ENCODE measurements at places on chromosomes 7 and 10.

GRCh38 chr10:117545141-117546019 lies 2.8 kb downstream of the EMX2 start:
- DNase-seq, result no peak

DNA sequence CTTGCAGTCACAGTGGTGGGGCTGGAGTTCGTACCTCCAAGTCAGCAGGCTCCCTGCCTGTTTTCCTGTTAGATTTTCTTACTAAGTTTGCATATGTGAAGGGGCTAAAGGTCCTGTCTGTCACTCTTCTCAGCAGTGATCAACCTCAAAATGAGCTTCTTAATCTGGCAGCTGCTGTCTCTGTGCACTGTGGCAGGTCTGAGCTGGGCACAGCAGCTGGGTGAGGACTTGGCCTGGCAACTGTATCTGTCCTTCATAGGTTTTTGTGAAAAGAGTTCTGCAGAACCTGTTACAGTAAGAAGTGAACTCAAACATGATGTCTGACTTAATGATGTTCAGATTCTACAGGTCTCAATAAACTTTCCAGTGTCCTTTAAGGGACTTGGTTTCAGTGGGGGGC lies 31.3 kb upstream of the GJD4 start:
- no peak for DNase-seq

- no peak for DNase-seq
Observed at GRCh38 chr7:2521952-2522591, 2.5 kb downstream of the LFNG start.

GRCh38 chr10:58587676-58588075 lies 75.0 kb downstream of the BICC1 start:
- DNase-seq, result peak; percentile 33

- DNase-seq, result no peak
Observed at GRCh38 chr10:5355594-5356301, 9.0 kb upstream of the UCN3 start.

DNA sequence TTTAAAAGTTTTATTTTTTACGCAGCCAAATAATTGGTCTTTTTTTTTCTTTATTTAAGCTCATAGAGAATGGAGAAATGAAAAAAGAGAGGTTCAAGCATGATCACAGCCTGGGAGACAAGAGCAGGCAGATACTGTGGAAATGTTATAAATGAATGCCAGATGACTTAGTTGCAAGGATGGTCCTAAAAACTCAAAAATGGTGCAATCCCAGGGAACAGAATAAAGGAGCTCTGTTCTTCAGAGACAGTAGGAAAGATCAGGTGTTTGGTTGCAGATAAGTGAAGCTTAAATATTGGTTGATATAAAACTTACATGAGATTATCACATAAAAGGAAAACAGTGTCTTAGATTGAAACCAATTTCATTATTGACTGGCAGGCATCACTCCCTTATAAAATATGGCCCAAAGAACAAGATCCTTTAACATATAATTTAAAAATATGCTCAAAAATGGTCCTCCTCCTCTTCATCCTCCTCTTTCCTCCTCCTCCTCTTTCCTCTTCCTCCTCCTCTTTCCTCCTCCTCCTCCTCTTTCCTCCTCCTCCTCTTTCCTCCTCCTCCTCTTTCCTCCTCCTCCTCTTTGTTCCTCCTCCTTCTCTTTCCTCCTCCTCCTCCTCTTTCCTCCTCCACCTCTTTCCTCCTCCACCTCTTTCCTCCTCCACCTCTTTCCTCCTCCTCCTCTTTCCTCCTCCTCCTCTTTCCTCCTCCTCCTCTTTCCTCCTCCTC lies 18.6 kb downstream of the GNAT3 start:
- DNase-seq, result no peak

DNA sequence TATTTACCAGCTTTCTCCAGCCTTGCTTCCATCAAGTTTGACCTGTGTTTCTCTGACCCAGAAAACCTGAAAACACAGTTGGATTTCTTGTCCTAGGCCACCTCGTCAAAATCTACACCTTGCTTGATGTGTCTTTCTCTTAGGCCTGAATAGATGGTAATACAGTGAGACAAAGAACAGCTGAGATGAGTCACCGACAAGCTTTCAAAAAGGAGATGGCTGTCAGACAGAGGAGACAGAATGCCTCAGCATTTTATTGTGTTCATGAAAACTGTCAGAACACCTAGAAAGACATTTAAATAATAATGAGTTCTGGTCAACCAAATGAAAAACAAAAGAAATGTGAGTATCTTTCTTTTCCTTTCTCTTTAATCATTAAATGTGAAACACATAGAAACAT lies 119.7 kb upstream of the SORCS1 start:
- DNase-seq, result no peak

- DNase-seq, result no peak
Observed at GRCh38 chr7:113787106-113787505, 131.7 kb downstream of the PPP1R3A start.

- DNase-seq, result peak; percentile 41
Observed at GRCh38 chr7:130966246-130967009, 232.4 kb upstream of the KLF14 start.

GRCh38 chr7:105675934-105676371 lies 94.7 kb upstream of the EFCAB10 start:
- DNase-seq, result no peak

DNA sequence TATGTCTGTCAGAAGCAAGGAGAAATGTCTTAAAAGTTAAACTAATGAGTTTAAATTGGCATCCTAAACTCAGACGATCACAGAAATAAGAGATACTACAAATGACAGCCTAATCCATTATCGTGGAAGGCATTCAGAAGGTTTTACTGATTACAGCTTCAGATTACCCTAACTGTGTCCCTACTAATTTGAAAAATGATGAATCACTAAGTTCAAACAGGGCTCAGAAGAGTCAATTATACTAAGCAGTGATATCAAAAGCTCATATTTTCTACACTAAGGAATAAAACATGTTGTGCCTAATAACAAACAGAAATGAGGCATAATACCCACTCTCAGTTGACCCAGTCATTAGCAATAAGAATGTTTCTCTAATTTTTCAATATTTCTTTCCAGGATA lies 152.0 kb upstream of the NRBF2 start:
- no peak for DNase-seq

DNA sequence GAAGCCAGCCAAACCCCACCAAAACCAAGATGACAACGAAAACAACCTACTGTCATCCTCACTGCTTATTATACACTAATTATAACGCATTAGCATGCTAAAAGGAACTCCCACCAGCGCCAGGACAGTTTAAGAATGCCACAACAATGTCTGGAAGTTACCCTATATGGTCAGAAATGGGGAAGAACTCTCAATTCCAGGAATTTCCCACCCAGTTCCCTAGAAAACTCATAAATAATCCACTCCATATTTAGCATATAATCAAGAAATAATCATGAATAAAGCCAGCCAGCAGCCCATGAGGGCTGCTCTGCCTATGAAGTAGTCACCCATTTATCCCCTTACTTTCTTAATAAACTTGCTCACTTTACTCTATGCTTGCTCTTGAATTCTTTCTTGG lies 20.8 kb downstream of the MICU1 start:
- DNase-seq, result no peak

DNA sequence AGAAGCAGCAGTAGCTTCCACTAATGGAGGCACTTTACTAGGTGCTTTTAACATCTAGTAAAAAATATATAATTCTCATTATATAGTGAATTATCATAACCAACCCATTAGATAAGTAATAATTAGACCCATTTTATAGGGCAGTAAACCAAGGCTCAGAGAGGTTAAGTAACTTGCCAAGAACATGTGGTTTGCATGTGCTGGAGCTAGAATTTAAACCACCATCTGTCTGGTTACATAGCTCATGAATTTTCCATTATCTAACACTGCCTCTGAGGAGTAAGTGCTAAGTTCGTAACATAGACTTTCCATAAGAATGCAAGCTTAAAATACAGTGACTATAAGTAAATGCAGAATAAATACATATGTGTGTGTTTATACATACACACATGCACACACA lies 41.9 kb downstream of the CREB3L2 start:
- DNase-seq, result no peak

DNA sequence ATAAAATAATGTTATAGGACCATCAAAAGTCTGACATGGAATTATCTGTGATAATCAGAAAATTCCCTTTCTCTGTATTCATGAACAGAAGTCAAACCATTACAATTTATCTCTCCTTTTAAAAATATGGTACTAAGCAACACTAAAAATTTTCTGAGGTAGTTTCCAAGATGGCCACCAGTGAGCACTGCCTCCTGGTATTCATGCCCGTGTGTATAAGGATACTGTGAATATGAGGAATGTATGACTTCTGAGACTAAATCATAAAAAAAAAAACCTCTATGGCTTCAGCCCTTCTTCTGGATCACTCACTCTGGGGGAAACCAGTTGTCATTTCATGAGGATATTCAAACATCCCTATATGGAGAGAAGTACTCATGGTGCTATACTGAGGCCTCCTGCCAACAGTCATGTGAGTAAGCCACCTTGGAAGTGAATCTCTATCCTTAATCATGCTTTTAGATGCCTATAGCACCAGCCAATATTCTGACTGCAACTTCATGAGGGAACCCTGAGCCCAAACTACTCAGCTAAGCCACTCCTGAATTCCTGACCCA lies 41.1 kb downstream of the SIRT1 start:
- peak; percentile 23 for DNase-seq

- no peak for DNase-seq
Observed at GRCh38 chr10:123884351-123884906, 7.2 kb downstream of the CPXM2 start.

DNA sequence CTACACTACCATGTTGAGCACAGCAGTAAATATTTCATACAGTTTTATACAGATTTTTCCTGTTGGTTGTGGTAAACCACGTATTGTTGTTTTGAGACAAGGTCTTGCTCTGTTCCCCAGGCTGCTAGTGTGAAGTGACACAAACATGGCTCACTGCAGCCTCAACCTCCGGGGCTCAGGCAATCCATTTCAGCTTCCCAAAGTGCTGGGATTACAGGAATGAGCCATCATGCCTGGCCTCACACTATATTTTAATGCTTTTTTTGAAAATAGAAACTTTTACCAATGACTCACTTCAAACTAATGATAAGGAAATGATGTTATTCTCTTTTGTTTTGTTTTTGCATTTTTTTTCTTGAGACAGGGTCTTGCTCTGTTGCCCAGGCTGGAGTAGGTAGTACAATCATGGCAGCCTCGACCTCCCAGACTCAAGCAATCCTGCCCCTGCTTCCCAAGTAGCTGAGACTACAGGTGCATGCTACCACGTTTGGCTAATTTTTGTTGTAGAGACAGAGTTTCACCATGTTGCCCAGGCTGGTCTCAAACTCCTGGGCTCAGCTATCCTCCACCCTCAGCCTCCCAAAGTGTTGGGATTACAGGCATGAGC lies 210.6 kb downstream of the TPST1 start:
- peak; percentile 46 for DNase-seq

DNA sequence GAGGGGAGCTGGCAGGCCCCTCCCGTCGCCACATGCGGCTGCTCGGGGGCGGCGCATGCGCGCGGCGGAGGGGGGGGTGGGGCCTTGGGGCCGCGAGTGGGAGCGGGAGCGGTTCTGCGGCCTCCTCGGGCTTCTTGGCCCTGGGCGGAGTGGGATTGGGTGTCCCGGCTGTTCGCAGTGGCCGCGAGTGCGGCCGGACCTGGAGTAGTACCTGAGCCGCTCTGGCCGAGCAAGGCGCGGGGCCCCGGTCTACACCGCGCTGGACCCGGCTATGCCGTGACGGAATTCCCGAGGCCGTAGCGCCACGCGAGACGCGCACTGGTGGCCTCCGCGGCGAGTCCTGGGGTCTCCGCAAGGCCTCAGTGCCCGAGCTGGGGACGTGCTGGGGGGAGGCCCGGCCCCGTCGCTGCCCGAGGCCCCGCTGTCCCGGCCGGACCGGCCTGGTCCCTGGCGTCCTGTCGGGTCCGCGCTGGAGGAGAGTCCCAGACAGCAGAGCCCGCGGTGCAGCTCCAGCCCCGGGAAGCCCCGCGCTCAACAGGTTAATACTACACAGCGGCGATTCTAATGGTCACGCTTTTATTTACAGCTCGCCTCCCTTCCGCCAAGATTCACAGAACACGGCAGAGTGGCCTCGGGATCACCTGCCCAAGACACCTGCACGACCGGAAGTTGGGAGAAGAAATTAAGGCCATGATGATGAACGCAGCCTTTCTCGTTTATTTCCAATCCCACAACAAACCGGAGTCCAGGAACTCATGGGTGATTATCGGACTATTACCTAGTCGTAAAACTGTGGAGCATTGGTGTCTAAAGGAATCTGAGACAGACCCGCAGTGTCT lies 671 bp upstream of the PAXIP1 start:
- peak; percentile 76 for DNase-seq

- DNase-seq, result peak; percentile 60
Observed at GRCh38 chr7:22430457-22430856, 69.5 kb downstream of the STEAP1B start.

- DNase-seq, result no peak
Observed at GRCh38 chr7:155831807-155832524, 19.7 kb upstream of the SHH start.

DNA sequence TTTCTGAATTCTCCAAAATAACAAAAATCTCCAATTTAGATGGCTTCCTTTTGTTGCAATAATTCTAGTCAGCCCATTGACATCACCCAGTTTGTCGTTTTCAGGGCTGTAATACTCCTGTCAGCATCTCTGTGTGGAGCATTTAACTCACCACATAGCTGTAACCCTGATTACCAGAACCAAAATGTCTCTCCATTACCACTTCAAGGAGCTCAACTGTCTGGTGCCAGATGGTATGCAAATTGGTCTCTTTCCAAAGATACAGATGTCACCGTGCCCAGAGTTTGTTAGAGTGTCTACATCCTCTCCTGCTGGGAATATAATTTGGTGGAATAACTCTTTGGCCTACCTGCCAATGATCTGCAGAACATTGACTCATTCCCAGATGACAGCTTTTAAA lies 350.3 kb upstream of the POT1 start:
- DNase-seq, result no peak

DNA sequence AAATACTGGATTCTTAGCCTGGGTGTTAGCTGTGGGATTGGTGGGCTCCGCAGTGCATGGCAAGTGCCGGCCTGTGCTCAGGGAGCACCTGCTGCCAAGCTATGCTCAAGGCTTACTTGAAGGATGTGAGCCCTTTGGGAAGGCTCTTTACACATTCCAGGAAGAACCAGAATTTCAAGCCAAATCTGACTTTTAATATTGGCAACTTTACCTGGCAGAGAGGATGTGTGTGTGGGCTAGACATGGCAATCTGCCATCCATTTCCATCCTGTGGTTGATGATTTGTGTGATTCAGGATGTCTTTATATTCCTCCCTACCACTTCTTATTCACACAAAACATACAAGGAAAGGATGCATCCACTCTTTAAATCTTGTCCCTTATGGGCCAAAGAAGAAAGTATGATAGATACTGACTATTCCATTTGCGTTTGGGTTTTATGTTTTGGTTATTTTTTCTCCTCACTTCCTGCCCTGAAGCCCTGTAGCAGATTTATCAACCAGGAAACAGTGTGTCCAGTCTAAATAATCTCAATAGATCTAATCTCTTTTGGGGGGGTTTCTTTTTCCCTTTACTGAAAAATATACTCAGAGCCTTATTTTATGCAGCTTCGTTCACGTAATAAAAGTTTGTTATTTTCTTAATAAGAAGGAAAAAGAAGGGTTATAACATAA lies 247.1 kb downstream of the COBL start:
- no peak for DNase-seq

DNA sequence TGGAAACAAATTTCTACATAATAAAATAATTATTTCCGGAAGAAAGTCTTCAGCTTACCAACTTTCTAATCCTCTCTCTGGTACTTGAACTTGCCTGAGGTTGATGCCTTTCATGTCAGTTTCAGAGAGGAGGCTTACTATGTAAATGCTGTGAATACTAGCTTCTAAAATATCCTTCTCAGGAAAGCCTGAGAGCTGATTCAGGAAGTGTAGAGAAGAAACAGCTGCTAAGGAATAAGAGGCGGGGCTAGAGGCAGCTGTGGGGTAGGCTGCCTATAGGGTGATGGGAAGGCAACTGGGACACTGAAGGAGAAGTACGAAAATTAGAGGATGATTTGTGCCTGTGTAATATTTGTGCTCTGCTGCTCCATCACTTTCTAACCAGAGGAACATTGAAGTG lies 69.3 kb downstream of the AVL9 start:
- peak; percentile 44 for DNase-seq
